SK-MEL-5 (cell line): ENCODE measurements at places on chromosomes 7 and 10. TPM values are rescaled to one million over a fixed set of nuclear protein-coding genes. Genes with fewer than 3 reads are reported as not detected.

Gene CCL24
- not detected in 2 replicates for total RNA-seq

Gene STEAP1B
- 61.7 and 64.1 TPM in 2 replicates for total RNA-seq

Gene SERPINE1
- 0.27 TPM in 1 of 2 replicates, not detected in the other for total RNA-seq

Gene FGL2
- not detected in 2 replicates for total RNA-seq

Gene BAMBI
- total RNA-seq = 288 and 335 TPM in 2 replicates
